Right lobe of liver (tissue), 6 donors: ENCODE measurements at places on chromosomes 7 and 10. TPM values are rescaled to one million over a fixed set of nuclear protein-coding genes. Genes with fewer than 3 reads are reported as not detected.

DNA sequence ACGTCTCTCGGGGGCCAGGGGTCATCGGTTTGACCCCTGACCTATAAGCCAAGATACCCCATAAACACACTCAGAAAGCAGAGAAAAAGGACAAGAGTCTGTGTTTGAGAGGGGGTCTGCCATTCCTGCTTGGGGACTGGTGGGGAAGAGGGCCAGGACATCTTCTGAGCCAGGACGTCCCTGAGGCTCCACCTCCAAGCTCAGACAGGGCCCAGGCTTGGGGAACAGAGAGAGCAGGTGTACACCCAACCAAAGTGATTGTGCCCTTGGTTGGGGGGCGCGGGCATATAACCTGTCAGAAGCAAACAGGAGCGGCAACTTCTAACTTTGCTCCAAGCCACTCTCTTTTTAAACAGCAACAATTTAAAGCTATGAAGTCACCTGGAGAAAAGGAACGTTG lies 33.9 kb upstream of the PPIF start:
- no peak for DNase-seq

DNA sequence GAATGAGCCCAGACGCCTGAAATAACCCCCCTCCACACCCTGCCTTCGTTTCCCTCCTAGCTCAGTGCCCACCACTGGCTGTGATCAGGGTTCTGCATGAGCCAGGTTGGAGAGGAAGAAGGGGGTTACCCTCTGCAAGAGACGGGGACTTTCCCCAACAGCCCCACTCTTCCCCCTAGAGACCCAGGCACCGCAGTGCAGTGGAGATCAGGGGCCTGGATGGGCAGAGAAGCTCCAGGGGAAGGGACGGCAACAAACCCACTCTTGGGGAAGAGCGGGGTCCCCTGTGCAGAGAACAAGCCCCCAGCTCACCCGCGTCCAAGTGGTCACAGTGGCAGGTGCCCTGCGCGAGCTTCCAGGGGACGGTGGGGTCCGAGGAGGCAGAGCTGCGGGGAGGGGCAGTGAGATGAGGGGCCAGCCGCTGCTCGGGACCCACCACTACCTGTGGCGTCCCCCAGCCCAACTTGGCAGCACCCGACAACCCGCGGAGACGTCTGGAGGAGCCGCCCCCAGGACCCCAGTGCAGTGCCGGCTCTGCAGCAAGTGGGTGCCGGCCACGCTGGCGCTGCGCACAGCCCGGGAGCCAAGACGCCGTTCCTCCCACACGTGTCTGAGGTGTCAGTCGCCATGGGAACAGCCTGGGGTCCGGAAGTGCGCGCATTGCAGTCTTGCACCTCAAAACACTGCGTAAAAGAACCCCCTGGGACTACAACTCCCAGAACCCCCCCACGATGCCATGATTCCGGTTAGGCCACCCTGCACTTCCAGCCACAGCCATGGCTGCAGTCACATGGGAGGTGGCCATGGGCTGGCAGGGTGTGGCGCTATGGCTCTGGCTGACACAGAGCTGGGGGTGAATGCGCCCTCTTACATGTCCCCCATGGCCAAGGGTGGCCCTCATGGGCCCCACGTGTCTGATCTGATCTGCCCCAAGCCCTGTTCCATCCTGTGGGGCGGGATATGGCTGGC lies 45.8 kb upstream of the WIPI2 start:
- DNase-seq = no peak

DNA sequence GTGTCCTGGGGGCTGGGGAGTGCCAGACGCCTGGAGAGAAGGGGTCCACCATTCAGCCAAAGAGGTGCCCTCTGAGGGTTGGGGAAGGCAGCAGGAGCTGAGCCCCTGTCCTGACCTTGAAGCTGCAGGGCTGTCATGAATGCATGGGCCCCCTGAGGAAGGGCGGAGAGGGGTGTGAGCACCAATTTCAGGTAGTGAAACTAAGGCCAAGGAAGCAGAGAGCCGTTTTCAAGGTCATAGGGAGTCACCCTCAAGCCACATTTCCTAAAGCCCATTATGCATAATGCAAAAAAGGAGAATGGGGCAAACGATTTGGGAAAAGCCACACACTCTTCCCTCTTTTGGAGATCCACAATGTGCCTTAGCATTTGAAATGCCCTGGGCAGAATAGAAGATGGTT lies 37.2 kb downstream of the FIGNL1 start:
- DNase-seq = no peak

- no peak for DNase-seq
Measured at GRCh38 chr10:73841526-73842285, 30.3 kb upstream of the NDST2 start.

GRCh38 chr10:112115781-112116385 lies 67.7 kb downstream of the GPAM start:
- DNase-seq = no peak

- no peak for DNase-seq
Measured at GRCh38 chr7:40468891-40469864, 334.4 kb downstream of the SUGCT start.

DNA sequence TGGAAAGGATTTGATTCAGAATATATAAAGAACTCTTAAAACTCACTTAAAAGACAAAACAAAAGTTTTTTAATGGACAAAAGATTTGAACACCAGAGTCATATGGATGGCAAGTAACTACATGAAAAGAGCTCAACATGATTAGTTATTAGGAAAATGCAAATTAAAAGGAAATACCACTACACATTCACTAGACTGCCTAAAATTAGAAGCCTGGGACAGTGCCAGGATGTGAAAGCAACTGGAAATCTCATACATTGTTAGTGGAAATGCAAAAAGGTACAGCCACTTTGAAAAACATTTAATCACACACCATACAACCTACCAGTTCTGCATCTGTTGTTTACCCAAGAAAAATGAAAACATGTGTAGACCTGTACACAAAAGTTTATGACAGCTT lies 48.8 kb downstream of the RALA start:
- no peak for DNase-seq

GRCh38 chr10:45399113-45399512 lies 25.1 kb downstream of the ALOX5 start:
- no peak for DNase-seq

GRCh38 chr10:61097026-61097425 lies 153.0 kb upstream of the RHOBTB1 start:
- no peak for DNase-seq

DNA sequence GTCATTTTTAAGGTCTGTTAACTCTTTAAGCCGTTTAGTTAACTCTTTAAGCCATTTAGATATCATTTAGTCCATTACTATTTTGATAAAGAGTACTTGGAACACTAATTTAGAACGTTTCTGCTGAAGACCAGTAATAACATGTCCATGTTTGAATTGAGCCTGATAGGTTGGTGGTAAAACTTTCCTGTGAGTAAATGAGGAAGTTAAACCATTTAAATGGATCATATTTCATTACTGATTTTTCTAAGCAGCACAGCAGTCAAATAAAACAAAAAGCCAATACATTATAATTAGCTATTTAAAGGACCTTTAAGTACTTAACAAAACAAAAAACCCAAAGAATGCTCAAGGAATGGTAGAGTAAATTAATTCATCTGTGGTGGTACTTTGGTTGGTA lies 29.4 kb downstream of the PHTF2 start:
- no peak for DNase-seq

- no peak for DNase-seq
Measured at GRCh38 chr10:104033966-104034365, 51.7 kb downstream of the COL17A1 start.

DNA sequence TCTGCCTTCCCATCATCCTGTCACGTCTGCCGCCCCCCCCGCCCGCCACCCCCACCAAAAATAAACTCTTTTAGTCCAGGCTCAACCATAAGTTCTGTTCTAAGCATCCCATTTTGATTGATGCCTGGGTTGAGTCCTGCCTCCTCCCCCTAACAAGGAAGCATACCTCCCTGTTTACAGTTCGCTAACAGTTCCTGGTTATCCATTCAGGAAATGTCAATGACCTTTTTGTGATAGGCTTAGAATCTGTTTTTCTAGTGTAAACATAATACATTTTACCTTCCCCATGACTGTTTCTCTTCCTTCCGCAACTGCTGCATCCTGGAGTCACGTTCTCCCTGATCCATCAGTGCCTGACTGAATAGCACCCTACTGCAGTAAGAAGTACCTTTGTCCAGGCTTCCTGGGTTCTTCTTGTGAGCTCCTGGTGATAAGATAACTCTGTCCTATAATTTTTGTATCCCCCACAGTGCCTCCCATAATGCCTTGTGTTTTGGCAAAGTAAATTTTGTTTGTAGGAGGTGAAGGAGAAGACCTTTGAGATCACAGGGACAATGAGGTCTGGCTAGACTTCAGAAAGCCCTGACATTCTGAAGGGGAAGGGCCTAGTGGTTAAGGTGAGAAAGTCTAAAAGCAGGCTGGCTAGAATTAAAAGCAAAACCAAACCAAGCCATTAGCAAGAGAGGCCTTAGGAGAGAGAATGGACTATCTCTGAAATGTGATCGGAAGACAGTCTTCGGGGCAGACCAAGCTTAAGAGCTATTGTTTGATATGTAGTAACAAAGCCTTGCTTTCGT lies 7.3 kb downstream of the AGFG2 start:
- no peak for DNase-seq

Gene MLXIPL
- total RNA-seq = 157 TPM

Gene MYO1G
- total RNA-seq = 2.6 TPM

Gene CCDC146
- total RNA-seq = 3.6 TPM

Gene KIAA1549
- 0.56 TPM for total RNA-seq

Gene NUTM2B
- 0.29 TPM for total RNA-seq
